Naive thymus-derived CD4-positive, alpha-beta T cell (primary cell): ENCODE measurements at places on chromosomes 5 and 9. TPM values are rescaled to one million over a fixed set of nuclear protein-coding genes. Genes with fewer than 3 reads are reported as not detected.

Gene GAS1
- 0.35 TPM for total RNA-seq

Gene ARSI
- total RNA-seq: 1.6 TPM

- no peaks in the 10 kb centered on the region for H3K4me1 ChIP-seq
- H3K4me3 ChIP-seq: no peak overlapping the region
- no peak for DNase-seq
Measured at GRCh38 chr9:97405551-97405950, 6.3 kb upstream of the TDRD7 start.

DNA sequence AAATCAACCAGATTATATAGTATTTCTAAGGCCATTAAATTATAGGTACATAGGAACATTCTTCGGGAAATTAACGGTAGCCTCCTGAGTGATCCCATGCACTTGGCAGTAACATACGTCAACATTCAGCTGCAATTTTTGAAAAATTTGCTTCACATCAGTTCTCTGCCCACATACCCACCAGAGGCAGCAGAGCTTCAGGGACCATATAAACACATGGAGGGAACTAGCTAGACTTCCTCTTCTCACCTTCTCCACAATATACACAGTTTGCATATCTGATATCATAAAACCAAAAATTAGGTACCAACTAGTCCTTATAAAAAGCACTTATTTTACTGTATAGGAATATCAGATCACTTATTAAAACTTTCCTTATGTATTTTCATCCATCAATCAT lies 4.8 kb downstream of the PSIP1 start:
- no peak for DNase-seq
- H3K4me1 ChIP-seq: peaks cover 43% of the 10 kb centered on the region
- no peaks in the 10 kb centered on the region for H3K27me3 ChIP-seq
- no peak overlapping the region for H3K4me3 ChIP-seq

Gene GPR150
- total RNA-seq: 0.66 TPM

DNA sequence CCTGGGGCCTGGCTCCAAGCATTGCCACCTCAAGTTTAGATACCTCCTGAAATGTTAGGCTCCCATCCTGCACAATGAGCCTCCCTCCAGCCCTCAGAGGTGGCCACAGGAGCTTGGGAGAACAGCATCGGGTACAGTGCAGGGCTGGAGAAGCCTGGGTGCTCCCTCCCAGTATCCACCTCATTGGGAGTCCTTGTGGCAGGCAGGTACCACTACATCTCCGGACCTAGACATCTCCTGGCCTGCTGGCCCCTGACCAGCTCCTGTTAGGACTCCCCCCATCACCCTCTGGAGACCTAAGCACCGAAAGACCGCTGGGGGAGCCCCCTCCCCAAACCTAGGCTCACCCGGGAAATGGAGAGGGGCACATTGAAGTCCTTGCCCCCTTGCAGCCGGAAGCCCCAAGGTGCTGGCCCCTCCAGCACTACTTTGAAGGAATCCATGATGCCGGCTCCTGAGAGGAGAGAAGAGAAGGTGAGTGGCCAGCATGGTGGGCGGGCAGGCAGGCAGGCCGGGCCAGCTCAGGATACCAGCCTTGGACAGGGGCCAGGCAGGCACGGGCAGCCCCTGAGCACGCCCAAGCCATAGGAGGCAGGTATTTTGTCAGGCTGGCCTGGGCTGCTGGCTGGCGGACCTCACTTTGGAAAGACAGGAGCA lies 1.2 kb downstream of the PDLIM7 start:
- peaks cover 7% of the 10 kb centered on the region for H3K4me1 ChIP-seq
- no peaks in the 10 kb centered on the region for H3K27me3 ChIP-seq
- DNase-seq: no peak
- peaks cover 3% of the 10 kb centered on the region for H3K36me3 ChIP-seq
- H3K27ac ChIP-seq: no peak overlapping the region

- H3K27ac ChIP-seq: no peak overlapping the region
- H3K4me3 ChIP-seq: no peak overlapping the region
- no peaks in the 10 kb centered on the region for H3K27me3 ChIP-seq
- no peaks in the 10 kb centered on the region for H3K4me1 ChIP-seq
- H3K36me3 ChIP-seq: no peaks in the 10 kb centered on the region
Measured at GRCh38 chr5:61304590-61305381, 27.3 kb upstream of the ZSWIM6 start.

DNA sequence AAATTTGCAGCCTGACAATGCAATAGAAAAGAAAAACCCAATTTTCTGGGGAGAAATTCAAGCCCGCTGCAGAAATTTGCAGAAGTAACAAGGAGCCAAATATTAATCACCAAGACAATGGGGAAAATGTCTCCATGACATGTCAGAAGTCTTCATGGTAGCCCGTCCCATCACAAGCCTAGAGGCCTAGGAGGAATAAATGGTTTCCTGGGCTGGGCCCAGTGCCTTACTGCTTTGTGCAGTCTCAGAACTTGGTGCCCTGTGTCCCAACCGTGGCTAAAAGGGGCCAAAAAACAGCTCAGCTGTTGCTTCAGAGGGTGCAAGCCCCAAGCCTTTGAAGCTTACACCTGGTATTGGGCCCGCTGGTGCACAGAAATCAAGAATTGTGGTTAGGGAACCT lies 23.6 kb upstream of the EGFLAM start:
- H3K4me1 ChIP-seq: no peaks in the 10 kb centered on the region
- no peaks in the 10 kb centered on the region for H3K27me3 ChIP-seq
- H3K27ac ChIP-seq: no peak overlapping the region
- no peaks in the 10 kb centered on the region for H3K36me3 ChIP-seq

DNA sequence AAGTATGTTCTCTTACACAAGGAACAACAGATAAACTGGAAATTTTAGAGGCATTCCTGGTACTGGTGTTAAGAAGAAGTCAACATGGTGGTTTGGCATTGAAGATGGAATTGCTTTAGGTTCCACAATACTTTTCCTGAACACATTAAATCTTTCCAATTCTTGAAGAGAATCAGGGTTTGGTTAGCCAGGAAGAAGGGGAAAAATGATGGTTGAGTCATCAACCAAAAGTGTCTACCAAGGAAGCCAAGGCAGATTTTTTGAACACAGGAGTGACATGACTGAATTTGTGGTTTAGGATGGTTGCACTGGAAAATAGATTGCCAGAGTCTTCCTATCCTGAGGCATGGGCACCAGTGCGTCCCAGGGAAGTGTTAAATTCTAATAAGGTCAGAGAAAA lies 433.4 kb downstream of the TMEM38B start:
- no peak overlapping the region for H3K27ac ChIP-seq
- H3K4me3 ChIP-seq: no peak overlapping the region
- no peaks in the 10 kb centered on the region for H3K4me1 ChIP-seq
- DNase-seq: no peak
